ENCODE measurements at places on chromosomes 5 and 9. TPM values are rescaled to one million over a fixed set of nuclear protein-coding genes. Genes with fewer than 3 reads are reported as not detected.
A peak's percentile ranks its signal among the peaks of the same experiment; 100 is the strongest.

BTF3 gene
- 707 TPM for total RNA-seq

PSD2 gene
- total RNA-seq: 0.13 TPM

CDX1 gene
- total RNA-seq: not detected

GRCh38 chr5:77937015-77937908 lies 161.1 kb upstream of the TBCA start:
- no peaks in the 10 kb centered on the region for H3K36me3 ChIP-seq
- no peak overlapping the region for H3K27ac ChIP-seq

DNA sequence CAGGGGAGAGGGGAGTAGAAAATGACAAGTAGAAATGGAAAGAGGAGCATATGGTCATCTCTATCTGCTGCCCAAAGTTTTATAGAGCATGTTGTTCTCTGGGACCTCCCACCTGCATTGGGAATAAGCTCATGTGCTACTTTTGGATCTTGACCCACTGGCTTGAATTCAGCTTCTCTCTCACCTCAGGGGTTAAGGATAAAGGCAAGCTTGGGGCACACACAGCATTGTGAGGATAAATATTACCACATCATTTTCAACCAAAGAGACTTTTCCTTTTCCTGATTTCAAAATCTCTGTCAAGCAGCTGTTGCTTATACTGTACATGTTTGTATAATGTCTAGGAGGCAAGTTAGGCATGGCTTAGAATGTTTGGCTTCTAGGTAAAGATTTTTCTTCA lies 16.6 kb downstream of the ATP10B start:
- H3K27ac ChIP-seq: no peak overlapping the region
- H3K36me3 ChIP-seq: no peaks in the 10 kb centered on the region
- no peaks in the 10 kb centered on the region for H3K4me1 ChIP-seq
- DNase-seq: no peak
- H3K4me3 ChIP-seq: no peak overlapping the region
- H3K27me3 ChIP-seq: no peaks in the 10 kb centered on the region

GRCh38 chr9:130111786-130112537 lies 58.3 kb downstream of the GPR107 start:
- H3K36me3 ChIP-seq: peaks cover 21% of the 10 kb centered on the region
- DNase-seq: no peak
- no peaks in the 10 kb centered on the region for H3K27me3 ChIP-seq
- no peak overlapping the region for H3K4me3 ChIP-seq

DNA sequence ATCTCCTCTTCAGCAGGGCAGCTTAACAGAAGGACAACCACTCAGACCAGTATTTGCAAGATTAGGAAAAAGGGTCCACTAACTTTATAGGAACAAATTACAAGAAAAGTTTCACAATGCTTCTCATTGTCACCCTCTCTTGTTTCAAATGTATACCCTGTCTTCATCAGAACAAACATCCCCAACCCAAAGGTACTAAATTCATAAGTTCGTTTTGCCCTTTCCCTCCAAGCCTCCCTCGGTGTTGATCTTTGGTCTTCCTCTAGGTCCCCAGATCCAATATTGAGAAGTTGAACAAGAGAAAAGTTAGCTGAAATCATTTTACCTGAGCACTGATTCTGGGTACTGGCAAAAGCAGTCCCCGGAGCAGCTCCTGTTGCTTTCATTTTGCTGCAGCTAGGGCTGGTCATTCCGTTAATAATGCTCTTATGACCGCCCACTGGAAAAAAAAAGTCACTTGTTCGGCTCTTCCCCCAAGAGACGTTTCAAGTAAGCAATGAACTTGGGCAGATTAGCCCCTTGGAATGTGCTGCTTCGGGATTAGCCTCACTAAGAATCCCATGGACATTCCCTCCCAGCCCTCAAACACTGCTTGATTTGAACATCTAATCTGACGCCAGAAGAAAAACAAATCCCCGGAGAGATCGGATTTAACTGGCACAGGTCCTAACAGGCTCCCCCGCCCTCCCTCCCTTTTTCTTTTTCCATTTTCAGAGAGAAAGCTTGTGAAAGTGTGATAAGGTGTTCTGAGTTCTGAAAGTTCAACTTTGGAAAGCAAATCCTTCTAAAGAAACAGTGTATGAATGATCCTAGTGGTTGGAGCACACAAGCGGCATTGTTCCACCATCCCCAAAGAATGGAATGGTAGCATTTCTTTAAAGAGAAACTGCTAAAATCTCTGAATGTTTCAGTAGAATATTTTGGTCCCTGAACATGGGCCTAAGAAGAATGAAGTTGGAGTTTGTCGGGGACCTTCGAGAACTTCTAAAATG lies 252.5 kb downstream of the TRPM3 start:
- H3K4me3 ChIP-seq: peak overlapping the region; percentile 23
- H3K36me3 ChIP-seq: no peaks in the 10 kb centered on the region
- no peaks in the 10 kb centered on the region for H3K4me1 ChIP-seq
- peaks cover 9% of the 10 kb centered on the region for H3K27me3 ChIP-seq
- no peak for DNase-seq
- H3K27ac ChIP-seq: no peak overlapping the region

DNA sequence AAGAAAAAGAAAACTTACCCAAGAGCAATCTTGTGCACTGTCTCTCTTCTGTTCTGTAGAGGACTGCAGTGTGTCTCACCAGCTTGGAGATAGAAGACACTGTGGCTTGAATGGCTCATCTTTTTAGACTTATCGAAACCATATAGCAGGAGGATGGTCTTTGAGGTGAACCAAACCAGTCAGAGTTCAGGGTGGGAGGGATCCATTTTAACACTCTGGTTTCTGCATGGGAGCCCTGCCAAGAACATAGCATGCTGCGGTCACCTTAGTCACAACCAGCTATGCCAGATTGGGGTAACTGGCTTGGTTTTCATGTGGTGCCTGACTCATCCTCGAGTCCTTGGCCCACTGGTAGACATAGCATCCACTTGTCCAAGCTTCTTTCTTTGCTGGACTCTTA lies 135.1 kb downstream of the PAPPA start:
- H3K36me3 ChIP-seq: peaks cover 17% of the 10 kb centered on the region
- DNase-seq: peak; percentile 93
- peaks cover 19% of the 10 kb centered on the region for H3K4me1 ChIP-seq
- H3K27ac ChIP-seq: peak overlapping the region; percentile 68
- no peaks in the 10 kb centered on the region for H3K27me3 ChIP-seq
- peak overlapping the region; percentile 37 for H3K4me3 ChIP-seq

DNA sequence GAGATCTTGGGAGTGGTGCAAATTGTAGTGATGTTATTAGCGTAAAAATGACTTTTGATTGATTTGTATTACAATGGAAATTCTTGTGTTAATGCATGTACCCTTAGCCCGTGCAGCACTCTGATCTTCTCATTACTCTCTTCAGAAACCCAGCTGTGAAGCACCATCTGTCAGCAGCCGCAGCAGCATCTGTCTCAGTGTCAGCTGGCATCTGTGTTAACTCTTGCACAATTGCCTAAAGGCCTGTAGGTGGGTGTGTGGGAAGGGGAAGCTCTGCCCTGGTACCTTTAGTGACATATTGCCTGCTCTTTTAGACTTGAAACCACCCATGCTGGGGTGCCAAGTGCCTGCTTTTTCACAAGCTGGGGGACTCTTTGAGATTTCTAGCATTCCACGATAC lies 101.3 kb downstream of the FBXL7 start:
- peaks cover 6% of the 10 kb centered on the region for H3K4me1 ChIP-seq
- peaks cover 2% of the 10 kb centered on the region for H3K27me3 ChIP-seq
- no peak overlapping the region for H3K4me3 ChIP-seq
- H3K36me3 ChIP-seq: peaks cover 12% of the 10 kb centered on the region
- no peak overlapping the region for H3K27ac ChIP-seq
